Non-pigmented ciliary epithelial cell (primary cell): ENCODE measurements at places on chromosomes 3 and 15.

DNA sequence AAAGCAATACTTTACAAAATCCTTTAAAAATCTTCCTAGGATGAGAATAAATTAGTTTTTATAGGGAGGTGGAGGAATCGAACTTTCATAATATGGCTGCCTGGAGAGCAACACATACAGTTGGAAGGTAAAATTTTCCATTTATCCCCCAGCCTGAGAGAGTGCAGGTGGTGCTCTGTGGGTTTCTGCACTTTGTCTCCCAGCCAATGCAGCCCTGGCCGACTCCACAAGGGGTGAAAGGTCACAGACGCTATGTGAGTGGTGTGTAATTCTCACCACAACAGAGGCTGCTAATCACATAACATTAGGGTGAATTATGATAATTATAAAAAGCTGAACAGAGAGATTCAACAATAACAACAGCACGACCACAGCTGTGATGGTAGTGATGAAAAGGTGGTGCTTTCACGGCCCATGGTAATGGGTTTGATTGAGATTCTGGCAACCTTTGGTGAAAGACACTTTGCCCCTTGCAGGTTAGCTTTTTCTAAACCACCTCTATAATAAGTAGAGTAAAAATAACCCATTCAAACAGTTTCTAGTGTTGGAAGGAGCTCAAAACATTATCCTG, 30.1 kb upstream of the NANOGP8 start:
- DNase-seq: no peak

DNA sequence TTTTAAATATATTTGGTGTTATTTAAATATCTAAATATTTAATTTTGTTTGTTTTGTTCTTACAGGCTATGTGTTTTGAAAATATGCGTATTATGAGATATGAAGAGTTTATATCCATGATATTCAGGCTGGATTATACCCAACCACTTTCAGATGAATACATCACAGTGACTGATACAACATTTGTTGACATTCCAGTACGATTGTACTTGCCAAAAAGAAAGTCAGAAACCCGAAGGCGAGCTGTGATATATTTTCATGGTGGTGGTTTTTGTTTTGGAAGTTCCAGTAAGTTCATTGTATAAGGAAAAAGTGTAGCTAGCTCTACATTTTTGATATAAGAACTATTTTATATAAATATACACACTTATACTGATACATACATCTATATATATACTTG, 6.9 kb downstream of the AADACL2 start:
- no peak for DNase-seq

DNA sequence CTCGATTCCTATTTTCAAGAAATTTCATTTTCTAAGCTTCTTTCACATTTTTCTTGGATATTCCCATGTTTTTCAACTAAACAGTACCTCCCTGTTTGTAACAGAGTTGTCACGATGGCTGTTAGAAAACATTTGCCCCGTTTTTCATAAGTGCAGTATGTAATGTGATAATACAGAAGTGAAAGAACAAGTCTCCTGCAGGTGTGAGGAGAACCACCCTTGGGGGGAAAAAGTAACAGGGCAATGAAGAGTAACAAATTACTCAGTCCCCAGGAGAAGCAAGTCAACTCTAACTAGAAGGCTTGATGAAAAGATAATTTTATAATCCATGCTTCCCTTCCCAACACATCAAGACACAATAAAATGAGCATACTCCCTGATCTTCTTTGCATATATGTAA, 493.3 kb downstream of the FOXP1 start:
- DNase-seq: no peak

DNA sequence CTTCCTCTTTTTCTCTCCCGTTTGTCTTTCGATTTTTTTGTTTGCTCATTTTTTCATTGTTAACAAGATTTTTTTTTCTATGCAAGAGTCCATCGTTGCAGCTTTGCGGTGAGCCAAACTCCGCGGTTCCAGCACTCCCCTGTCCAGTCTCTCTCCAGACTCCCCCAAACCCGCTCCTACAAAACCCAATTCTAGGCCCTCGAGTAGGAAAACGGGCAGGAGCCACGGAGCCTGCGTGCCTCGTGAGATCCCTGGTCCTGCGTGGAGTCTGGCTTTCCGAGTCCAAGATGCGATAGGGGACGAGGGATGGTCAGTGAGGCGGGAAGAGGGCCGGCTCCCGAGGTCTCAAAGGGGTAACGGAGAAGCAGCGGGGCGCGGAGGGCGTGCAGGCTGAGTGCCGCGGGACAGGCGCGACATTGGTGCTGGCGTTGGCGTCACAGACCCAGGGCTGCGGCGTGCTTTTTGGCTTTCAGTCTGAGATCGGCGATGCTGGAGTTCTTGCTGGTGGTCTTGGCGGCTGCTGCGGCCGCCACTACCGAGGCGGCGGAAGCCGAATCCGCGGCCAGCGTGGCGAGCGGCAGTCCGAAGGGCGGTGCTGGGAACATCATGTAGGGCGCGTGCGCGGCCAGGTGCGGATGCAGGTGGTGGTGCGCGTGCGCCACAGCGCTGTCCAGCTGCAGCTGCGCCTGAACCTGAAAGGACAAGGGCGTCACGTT, 8.5 kb downstream of the SHOX2 start:
- DNase-seq: no peak

DNA sequence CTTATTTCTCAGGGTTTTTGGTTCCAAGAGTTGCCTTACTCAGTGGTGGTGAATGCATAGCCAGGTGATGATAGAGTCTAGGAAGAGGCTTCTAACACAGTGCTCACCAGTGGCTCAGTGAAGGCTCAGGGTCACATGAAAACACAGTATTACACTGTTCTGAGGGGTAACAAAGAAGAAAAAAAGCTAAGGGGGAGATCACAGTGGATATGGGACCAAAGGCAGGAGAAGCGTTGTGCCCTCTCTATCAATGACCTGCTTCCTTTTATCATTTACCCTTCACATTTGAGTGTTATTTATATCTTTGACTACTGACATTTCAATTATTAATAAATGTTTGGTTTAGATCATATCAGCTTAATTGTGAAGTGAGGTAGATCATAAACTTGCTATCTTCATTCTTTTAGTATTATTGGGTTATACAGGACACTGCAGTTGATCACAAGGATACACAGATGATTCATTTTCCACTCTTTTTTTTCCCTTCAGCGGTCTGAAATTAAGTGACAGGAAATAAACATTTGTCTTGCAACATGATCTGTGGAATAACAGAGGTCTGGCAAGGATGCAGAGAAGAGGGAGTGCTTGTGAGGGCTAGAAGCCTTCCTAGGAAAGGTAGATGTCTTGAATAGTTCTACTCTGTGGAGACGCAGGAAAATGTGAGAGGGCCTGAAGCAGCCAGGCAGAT, 171.7 kb downstream of the C3orf38 start:
- DNase-seq: no peak

DNA sequence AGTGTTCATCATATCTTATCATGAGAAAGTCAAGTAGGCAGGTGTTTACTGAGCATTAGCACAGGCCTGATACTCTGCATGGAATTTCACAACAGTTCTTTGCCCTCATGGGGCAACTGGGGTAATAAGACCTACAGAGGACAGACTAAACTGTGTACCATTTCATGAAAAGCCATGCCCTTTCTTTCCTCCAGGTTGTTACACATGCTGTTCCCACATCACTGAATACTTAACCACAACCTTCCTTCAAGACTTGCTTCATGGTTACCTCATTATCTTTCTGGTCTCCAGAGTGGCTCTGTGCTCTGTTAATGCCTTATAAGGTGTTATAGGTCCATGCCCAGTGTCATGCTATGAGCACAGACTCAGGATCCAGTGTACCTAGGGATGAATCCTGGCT, 28.2 kb upstream of the RSL24D1 start:
- no peak for DNase-seq

DNA sequence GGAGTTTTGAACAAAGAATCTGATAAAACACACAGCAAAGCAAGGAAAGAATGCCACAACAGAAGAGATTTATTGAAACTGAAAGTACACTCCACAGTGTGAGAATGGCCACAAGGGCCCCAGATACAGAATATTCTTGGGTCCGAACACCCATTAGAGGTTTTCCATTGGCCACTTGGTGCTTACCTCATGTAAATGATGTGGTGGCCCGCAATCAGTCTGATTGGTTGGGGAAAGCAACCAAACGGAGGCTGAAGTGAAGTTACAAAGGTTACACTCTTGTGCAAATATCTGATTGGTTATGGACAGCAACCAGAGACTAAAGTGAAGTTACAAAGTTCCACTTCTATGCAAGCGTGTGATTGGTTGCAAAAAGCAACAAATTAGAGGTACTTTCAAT, 20.4 kb downstream of the NSUN3 start:
- no peak for DNase-seq

DNA sequence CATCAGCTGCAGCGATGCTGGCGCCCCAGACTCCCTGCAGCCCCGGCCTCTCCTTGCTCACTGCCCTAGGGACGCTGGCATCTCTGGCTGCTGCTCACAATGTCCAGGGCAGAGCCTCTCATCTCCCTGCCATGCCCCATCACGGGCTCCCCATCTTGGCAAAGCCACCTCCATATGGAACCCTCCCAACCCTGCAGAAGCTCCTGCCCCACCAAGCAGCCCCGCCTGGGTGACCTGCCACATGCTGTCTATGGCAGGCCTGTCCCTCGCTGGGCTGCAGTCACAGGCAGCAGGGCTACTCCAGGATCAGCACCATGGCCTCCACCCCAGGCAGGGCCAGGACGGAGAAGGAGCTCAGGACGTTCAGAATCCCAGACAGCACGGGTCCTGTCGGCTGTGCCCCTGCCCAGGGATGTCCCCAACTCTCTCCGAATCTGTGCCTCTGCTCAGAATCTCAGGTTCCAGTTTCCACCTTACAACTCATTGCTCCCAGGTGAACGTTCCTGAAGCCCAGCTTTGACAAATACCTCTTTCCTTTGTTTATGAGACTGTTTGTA, 58.4 kb downstream of the PLXNA1 start:
- DNase-seq: no peak

DNA sequence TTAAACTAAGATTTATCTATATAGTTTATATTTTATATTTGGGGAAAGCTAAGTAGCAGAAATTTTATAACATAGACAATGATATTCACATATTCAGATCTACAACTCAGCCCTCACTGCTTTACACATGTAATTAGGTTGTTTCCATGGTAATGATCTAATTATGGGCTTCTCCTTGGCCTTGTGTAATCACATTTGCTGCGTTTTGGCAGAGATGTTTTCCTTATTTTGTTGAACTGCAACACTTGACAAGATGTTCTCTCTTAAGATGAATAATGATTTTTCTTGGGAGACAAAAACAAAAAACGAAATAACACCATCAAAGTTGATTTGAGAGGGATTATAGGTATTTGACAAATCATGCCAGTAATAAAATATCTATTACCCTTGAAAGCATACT, 635.6 kb upstream of the TBL1XR1 start:
- DNase-seq: no peak

DNA sequence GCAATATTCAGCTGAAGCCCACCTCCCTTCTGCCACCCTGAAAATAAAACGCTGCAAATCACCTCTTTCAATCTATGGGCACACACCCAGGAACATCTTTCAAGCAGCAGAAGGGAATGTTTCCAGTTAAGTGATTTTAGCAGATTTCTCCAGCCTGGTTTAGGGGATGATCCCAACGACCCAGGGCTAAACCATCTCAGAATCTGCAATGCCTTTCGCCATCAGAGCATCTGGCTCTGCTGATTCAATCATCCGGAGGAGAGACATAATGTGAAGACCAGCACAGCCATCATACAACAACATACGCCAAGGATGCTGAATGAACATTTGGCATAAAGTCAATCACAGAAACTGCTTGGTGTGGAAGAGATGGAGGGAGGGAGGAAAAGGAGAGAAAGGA, 15.5 kb upstream of the LRRN1 start:
- DNase-seq: no peak

- no peak for DNase-seq
Observed at GRCh38 chr15:34336991-34337556, 507 bp downstream of the SLC12A6 start.

GRCh38 chr3:187568171-187568570, 102.0 kb downstream of the SST start:
- DNase-seq: no peak

DNA sequence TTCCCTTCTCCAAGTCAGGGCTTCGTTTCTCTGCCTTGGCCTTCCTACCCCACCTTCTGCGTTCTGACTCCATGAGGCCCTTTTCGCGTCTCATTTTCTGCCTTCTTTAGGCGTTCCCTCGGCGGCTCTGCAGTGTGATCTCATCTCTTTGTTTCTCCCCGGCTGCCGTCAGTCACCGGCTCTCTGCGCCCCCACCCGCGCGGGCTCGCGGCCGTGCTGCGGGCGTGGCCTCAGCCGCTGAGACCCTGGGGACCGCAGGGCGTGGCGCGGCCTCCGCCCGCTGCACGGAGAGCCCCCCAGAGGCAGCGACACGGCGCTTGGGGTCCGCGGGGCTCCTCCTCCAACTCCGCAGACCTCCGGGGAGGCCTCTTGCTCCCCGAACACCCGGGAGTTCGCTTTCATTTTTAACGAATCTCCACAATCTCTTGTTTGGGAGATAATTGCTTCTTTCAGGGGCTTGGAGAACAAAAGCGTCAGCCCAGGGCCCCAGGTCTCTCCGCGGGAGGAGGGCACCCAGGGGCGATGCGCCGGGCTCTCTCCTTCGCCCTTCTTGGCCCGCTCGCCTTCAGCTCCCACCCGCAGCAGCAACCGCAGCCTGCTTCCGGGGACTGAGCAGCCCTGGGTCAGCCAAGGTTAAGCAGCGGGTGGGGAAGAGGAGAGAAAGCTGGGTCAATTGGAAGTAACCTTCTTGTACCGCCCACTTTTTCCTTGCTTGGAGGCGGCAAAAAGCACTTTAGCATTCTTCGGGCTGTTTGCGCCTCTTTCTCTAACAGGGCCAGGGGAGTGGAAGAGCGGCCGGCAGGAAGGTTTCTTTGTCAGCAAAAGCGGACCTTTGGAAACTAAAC, 35.2 kb downstream of the GAP43 start:
- DNase-seq: no peak

GRCh38 chr15:78207641-78208340, 26.6 kb downstream of the ACSBG1 start:
- no peak for DNase-seq

DNA sequence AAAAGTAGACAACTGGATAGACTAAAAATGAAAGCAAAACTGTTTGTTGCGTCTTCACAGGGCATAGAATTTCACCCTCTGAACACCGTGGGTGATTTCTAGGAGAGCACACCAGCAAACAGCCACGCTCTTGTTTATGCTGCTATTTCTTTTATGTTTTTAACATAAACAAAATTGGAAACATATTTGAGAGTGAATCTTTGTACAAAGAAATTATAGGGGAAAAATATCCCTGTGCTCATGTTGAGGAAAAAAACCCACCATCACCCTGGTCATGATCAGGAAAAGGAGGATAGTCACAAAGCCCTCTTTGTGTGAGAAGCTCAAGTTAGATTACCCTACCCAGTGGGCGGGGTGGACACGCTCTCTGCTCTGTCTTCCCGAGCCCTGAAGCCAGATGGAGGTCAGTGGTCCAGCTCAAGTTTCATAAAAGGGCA, 313.3 kb downstream of the SATB1 start:
- no peak for DNase-seq

GRCh38 chr3:169171739-169172138, 491.8 kb downstream of the MECOM start:
- no peak for DNase-seq

- no peak for DNase-seq
Observed at GRCh38 chr15:49610157-49610918, 10.3 kb downstream of the FAM227B start.
